ENCODE measurements at places on chromosomes 5 and 9. TPM values are rescaled to one million over a fixed set of nuclear protein-coding genes. Genes with fewer than 3 reads are reported as not detected.
A peak's percentile ranks its signal among the peaks of the same experiment; 100 is the strongest.

DNA sequence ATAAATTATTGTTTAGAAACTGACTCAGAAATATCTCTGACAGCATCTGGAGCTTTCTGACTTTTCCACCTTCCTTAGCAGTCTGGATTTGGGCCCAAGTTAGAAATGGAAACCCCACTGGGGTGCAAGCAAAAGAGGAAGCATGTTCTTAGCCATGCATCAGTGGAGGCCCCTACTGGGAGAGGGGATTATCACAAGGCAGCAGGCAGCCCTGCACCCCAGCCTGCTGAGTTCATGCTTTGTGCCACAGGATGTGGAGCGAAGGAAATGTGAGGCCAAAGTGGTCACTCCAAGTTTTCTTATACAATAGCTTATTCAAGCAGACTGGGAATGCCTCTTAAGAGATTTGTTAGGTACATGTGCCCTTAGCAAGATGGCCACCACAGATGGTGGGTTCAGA lies 146.5 kb upstream of the TLX3 start:
- DNase-seq: peak; percentile 34

- DNase-seq: no peak
These were observed 5.3 kb downstream of the SEMA4D start for GRCh38 chr9:89492586-89492985.

The FST gene
- 4.0 TPM for total RNA-seq

- no peak for DNase-seq
These were observed 344.9 kb downstream of the EFNA5 start for GRCh38 chr5:107325866-107326265.
